Right ventricle myocardium inferior (tissue), 1 donor: ENCODE measurements at places on chromosomes 3 and 15. TPM values are rescaled to one million over a fixed set of nuclear protein-coding genes. Genes with fewer than 3 reads are reported as not detected.

The HRH1 gene
- total RNA-seq: 1.8 TPM

GRCh38 chr15:37046876-37047614 is 53.3 kb downstream of the MEIS2 start:
- DNase-seq: no peak

The GABRB3 gene
- 2.2 TPM for total RNA-seq

DNA sequence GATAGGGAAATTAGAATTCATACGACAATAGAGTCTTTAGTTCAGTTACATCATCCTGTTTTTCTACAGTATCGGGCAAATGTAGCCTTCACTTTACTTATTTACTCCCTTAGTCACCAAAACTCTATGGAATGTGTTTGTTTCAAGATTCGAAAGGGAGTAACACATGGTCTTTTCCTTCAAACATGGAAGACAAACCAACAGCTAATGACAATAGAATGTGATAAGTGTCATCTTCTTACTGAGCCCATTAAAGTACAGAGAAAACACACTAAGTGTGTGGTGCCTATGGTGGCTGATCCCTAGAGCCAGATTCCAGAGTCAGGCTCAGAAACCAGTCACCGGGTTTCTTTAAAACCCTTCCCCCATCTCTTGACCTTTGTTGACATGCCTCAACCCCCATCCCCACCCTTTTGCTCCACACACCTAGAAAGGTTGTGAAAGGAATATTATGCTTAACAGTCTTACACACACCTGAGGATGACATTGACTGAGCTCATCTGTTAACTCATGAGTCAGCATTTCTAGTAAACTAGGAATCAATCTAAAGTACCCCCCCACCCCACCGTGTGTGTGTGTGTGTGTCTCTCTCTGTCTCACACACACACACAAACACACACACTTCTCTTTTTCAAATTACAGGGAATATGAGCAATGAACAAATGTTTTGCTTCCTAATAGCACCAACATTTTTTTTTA is 549.6 kb upstream of the CCDC54 start:
- no peak for DNase-seq

GRCh38 chr3:132854856-132855535 is 132.8 kb upstream of the NPHP3 start:
- DNase-seq: no peak

The WDR72 gene
- total RNA-seq: not detected

GRCh38 chr3:38738630-38739395 is 77.2 kb downstream of the SCN10A start:
- no peak for DNase-seq
